Right lung (tissue), 10 donors: ENCODE measurements at places on chromosomes 16 and 17. TPM values are rescaled to one million over a fixed set of nuclear protein-coding genes. Genes with fewer than 3 reads are reported as not detected.

Gene TOX3
- polyA plus RNA-seq, result 4.3 TPM

Gene TMEM88
- 23.6 TPM for polyA plus RNA-seq

Gene ABCA9
- polyA plus RNA-seq, result 9.9 TPM

Gene ITGA3
- 39.1 TPM for polyA plus RNA-seq

Gene ATMIN
- polyA plus RNA-seq, result 38.2 TPM

Gene TNFSF13
- polyA plus RNA-seq, result 21.1 TPM

Gene GUCY2D
- 0.12 TPM for polyA plus RNA-seq

Gene ERBB2
- polyA plus RNA-seq, result 99.0 TPM

Gene PPY
- 1.5 TPM for polyA plus RNA-seq

Gene TAT
- polyA plus RNA-seq, result 0.12 TPM

Gene METTL16
- 36.2 TPM for polyA plus RNA-seq

Gene SLC52A1
- polyA plus RNA-seq, result 0.17 TPM

Gene KRT33A
- polyA plus RNA-seq, result not detected

Gene HSPB9
- polyA plus RNA-seq, result 0.29 TPM

Gene CCL4
- polyA plus RNA-seq, result 3.2 TPM

Gene CCL7
- polyA plus RNA-seq, result not detected

Gene SSTR5
- not detected for polyA plus RNA-seq

Gene KCNH4
- not detected for polyA plus RNA-seq

Gene SEPTIN12
- polyA plus RNA-seq, result 0.38 TPM

Gene ZNF267
- polyA plus RNA-seq, result 7.3 TPM

Gene PRCD
- polyA plus RNA-seq, result 6.2 TPM

Gene G6PC1
- polyA plus RNA-seq, result not detected

Gene DNAI2
- polyA plus RNA-seq, result 0.64 TPM

Gene SBK1
- 15.0 TPM for polyA plus RNA-seq

Gene SCARF1
- 15.9 TPM for polyA plus RNA-seq

Gene TLCD1
- 8.9 TPM for polyA plus RNA-seq

Gene TUBB3
- 4.5 TPM for polyA plus RNA-seq

Gene SLC22A31
- polyA plus RNA-seq, result 0.60 TPM

Gene ZPBP2
- not detected for polyA plus RNA-seq

Gene PSME3
- 78.5 TPM for polyA plus RNA-seq

Gene KRTAP2-3
- not detected for polyA plus RNA-seq

Gene OR1A1
- 0.09 TPM for polyA plus RNA-seq

Gene SLFN5
- 25.7 TPM for polyA plus RNA-seq

Gene ZNF385C
- polyA plus RNA-seq, result 3.5 TPM

Gene KRT40
- 0.70 TPM for polyA plus RNA-seq

Gene PTGES3L
- 2.1 TPM for polyA plus RNA-seq

Gene EME1
- 13.9 TPM for polyA plus RNA-seq

Gene SLC5A11
- polyA plus RNA-seq, result 0.06 TPM

Gene LPCAT2
- polyA plus RNA-seq, result 24.2 TPM

Gene KIF19
- 2.5 TPM for polyA plus RNA-seq

Gene MYO15A
- 2.2 TPM for polyA plus RNA-seq
